ENCODE measurements at places on chromosomes 4 and X.

DNA sequence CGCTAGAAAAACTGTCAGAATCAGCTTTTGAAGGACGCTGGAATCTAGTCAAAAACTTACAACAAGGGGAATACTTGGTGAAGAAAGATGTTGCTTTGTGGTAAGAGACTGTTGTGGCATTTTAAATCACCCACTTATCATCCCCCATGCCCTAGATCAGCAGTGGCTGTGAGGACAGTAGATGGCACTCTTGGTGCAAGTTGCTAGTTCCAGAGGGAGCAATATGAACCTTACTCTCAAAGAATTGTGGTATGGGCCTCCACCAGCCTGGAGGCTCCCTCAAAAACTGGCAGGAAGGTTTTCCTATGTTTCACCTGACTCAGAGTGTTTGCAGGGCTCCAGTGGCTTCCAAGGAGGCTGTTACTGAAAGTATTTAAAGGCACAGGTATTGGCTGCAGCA, 37.7 kb upstream of the SLC16A2 start:
- DNase-seq, result no peak

- DNase-seq, result no peak
These were observed 175.7 kb upstream of the BCOR start for GRCh38 chrX:40273356-40274050.

DNA sequence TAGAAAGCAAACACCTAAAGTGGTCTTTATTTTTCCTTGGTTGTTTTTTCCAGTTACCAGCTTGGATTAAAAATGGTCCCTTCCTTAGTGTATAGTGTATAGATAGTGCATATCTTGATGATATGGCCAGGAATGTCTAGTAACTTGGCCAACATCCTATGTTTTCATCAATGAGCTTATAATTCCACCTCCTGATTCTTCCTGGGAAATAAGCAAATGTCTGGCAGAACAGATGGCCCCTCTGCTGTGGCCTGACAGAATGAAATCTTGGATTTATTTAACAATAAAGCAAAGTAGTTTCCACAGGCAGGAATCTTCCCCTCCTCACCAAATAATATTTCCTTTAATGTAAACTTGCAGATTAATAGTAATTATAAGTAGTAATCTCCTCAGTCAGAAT, 6.1 kb downstream of the SCARB2 start:
- DNase-seq, result no peak

- DNase-seq, result no peak
These were observed 40.7 kb downstream of the FANCB start for GRCh38 chrX:14832151-14832550.

DNA sequence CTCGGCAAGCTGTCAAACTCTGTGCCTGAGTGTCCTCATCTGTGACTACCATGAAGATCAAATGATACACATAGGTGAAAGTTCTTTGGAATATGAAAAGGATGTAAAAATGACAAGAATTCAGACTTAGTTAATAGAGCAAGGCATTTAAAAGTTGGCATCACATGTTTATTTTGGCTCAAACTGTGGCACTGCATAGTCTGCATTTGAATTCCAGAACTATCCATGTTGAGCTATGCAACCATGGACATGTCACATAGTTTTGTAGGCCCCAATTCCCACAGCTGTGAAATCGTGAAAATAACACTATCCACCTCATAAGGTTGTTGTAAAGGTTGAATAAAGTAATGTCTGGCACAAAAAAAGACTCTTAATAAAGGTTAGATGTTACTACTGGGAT, 33.9 kb downstream of the AFF2 start:
- DNase-seq, result no peak

DNA sequence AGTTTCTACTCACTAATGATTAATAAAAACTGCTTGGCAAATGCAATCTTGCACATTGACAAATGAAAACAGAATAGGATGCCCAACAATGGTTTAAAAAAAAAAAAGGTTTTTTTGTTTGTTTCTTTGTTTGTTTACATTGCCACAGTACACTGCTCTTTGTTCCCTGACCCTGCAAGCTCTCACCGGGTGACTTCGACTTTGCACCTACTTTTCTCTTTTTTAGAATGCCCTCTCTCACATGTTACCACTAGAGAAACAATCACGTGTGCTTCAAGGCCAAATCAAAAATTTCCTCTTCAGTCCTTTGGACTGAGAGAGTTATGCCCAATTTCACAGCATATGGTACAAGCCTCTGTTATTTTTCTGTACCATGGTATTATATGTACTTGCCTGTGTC, 101.5 kb downstream of the DMD start:
- no peak for DNase-seq

- no peak for DNase-seq
These were observed 116.9 kb upstream of the ENPEP start for GRCh38 chr4:110359076-110359475.
